Fibroblast of lung (primary cell): ENCODE measurements at places on chromosomes 11 and 22. TPM values are rescaled to one million over a fixed set of nuclear protein-coding genes. Genes with fewer than 3 reads are reported as not detected.

CSF2RB gene
- total RNA-seq = not detected in 2 replicates

MAPK8IP2 gene
- total RNA-seq = 0.17 and 0.26 TPM in 2 replicates

MFRP gene
- total RNA-seq = not detected in 2 replicates

APOL6 gene
- 50.3 and 58.3 TPM in 2 replicates for total RNA-seq

OR52H1 gene
- 0.50 and 0.51 TPM in 2 replicates for total RNA-seq

AP2A2 gene
- total RNA-seq = 19.8 and 21.6 TPM in 2 replicates

TCN1 gene
- not detected in 2 replicates for total RNA-seq

RHBDD3 gene
- 20.3 and 20.6 TPM in 2 replicates for total RNA-seq

IGSF22 gene
- under 0.01 TPM in 2 replicates for total RNA-seq

SLC22A6 gene
- not detected in 2 replicates for total RNA-seq

CDC42EP1 gene
- 11.8 and 17.2 TPM in 2 replicates for total RNA-seq

JAML gene
- total RNA-seq = not detected in 2 replicates

UCP3 gene
- 0.26 and 0.33 TPM in 2 replicates for total RNA-seq

OR8G5 gene
- total RNA-seq = not detected in 2 replicates

CABP4 gene
- total RNA-seq = not detected in 2 replicates

API5 gene
- total RNA-seq = 62.9 and 69.1 TPM in 2 replicates

KCNJ1 gene
- total RNA-seq = under 0.01 TPM in 1 of 2 replicates, not detected in the other

NPAS4 gene
- not detected in 2 replicates for total RNA-seq

USP47 gene
- total RNA-seq = 97.8 and 162 TPM in 2 replicates

MIOX gene
- under 0.01 and 0.17 TPM in 2 replicates for total RNA-seq

NPAT gene
- total RNA-seq = 11.0 and 12.7 TPM in 2 replicates

FGF4 gene
- not detected in 2 replicates for total RNA-seq

B3GAT1 gene
- total RNA-seq = under 0.01 TPM in 2 replicates

SCO2 gene
- total RNA-seq = 3.1 and 3.6 TPM in 2 replicates

ENDOD1 gene
- total RNA-seq = 28.2 and 33.4 TPM in 2 replicates

SBF1 gene
- total RNA-seq = 69.1 and 75.8 TPM in 2 replicates

PKP3 gene
- total RNA-seq = 0.26 and 0.83 TPM in 2 replicates

MOB2 gene
- 29.3 and 30.1 TPM in 2 replicates for total RNA-seq

CHRNA10 gene
- total RNA-seq = 0.50 and 0.51 TPM in 2 replicates

VWCE gene
- total RNA-seq = 1.5 and 1.7 TPM in 2 replicates

GAS2 gene
- 0.77 and 1.2 TPM in 2 replicates for total RNA-seq

NRXN2 gene
- total RNA-seq = under 0.01 and 0.26 TPM in 2 replicates

PHF21B gene
- total RNA-seq = under 0.01 and 0.17 TPM in 2 replicates

ZC3H12C gene
- total RNA-seq = 8.5 and 10.1 TPM in 2 replicates

NAP1L4 gene
- 104 and 113 TPM in 2 replicates for total RNA-seq

ACCS gene
- total RNA-seq = 8.2 and 14.2 TPM in 2 replicates

TSSK2 gene
- not detected in 2 replicates for total RNA-seq

BEST1 gene
- total RNA-seq = 7.7 and 15.2 TPM in 2 replicates

OR52E6 gene
- under 0.01 TPM in 1 of 2 replicates, not detected in the other for total RNA-seq

HTR3A gene
- not detected in 2 replicates for total RNA-seq

CCDC116 gene
- total RNA-seq = under 0.01 and 0.17 TPM in 2 replicates

CEP126 gene
- 1.8 and 6.4 TPM in 2 replicates for total RNA-seq

APOBEC3H gene
- 0.26 and 1.3 TPM in 2 replicates for total RNA-seq

SCT gene
- total RNA-seq = not detected in 2 replicates

LPXN gene
- 2.8 and 8.6 TPM in 2 replicates for total RNA-seq

LAYN gene
- total RNA-seq = 55.7 and 117 TPM in 2 replicates

KRTAP5-11 gene
- total RNA-seq = not detected in 2 replicates

NAALADL1 gene
- total RNA-seq = 26.2 and 35.5 TPM in 2 replicates

MOGAT2 gene
- not detected in 2 replicates for total RNA-seq

MMP13 gene
- not detected in 2 replicates for total RNA-seq

MMP10 gene
- total RNA-seq = under 0.01 and 0.66 TPM in 2 replicates

LDHA gene
- 202 and 309 TPM in 2 replicates for total RNA-seq

MS4A3 gene
- not detected in 2 replicates for total RNA-seq

SMC1B gene
- total RNA-seq = not detected in 2 replicates

GLYAT gene
- total RNA-seq = not detected in 2 replicates

KRTAP5-9 gene
- total RNA-seq = not detected in 2 replicates

CCDC83 gene
- under 0.01 TPM in 1 of 2 replicates, not detected in the other for total RNA-seq
